Activated CD4-positive, alpha-beta T cell treated with anti-CD3 and anti-CD28 coated beads, Interleukin-2, Interleukin-6, amounts not matched to agents 100 ng/mL and 50 ng/mL, durations not matched to agents 16 hours and 8 hours (primary cell): ENCODE measurements at places on chromosomes 1 and 21.

- DNase-seq: peak; percentile 72
Observed at GRCh38 chr1:204989266-204990058, 53.5 kb upstream of the CNTN2 start.

GRCh38 chr1:50774759-50775351, 185.2 kb downstream of the FAF1 start:
- peak; percentile 43 for DNase-seq

GRCh38 chr1:160800142-160800541, 4.2 kb downstream of the LY9 start:
- no peak for DNase-seq

DNA sequence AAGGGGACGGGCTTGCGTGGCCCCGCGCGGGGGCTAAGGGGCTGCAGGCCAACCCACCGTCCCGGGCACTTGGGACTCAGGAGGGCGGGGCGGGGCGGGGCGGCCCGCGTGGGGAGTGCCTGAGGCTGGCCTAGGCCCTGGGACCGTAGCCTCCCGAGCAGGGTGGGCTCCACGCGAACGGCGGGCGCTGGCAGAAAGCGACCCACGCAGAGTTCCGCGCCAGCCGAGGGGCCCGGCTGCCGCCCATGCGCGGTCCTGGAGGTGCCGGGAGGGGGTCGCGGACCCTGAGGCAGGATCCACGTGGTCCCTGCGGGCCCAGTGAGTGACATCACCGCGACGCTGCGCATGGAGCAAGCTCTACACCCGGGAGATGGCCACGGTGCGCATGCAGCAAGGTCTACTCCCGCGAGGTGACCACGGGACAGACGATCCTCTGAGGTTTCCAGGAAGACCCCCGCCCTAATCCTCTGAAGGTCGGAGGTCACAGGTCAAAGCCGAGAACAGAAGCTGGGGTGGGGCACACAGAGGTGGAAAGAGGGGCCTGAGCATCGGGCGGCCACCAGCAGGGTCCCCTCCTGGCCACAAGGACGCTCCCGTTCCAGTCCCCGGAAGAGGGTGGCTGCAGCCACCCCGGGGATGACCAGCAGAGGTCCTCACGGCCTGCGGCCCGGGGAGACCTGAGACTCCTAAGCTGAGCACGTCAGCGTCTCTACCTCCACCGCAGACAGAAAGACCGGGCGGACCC, 13.5 kb upstream of the SLC19A1 start:
- DNase-seq: peak; percentile 73

DNA sequence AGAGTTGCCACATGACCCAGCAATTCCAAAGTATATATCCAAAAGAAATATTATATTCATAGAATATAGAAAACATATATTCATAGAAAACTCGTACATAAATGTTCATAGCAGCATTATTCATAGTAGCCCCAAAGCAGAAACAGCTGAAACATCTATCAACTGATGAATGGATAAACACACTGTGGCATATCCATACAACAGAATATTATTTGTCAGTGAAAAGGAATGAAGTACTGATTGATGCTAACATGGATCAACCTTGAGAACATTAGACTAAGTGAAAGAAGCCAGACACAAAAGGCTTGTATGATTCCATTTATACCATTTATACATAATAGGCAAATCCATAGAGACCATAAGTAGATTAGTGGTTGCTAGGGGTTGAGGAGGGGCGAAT, 21.7 kb upstream of the MACF1 start:
- DNase-seq: no peak

DNA sequence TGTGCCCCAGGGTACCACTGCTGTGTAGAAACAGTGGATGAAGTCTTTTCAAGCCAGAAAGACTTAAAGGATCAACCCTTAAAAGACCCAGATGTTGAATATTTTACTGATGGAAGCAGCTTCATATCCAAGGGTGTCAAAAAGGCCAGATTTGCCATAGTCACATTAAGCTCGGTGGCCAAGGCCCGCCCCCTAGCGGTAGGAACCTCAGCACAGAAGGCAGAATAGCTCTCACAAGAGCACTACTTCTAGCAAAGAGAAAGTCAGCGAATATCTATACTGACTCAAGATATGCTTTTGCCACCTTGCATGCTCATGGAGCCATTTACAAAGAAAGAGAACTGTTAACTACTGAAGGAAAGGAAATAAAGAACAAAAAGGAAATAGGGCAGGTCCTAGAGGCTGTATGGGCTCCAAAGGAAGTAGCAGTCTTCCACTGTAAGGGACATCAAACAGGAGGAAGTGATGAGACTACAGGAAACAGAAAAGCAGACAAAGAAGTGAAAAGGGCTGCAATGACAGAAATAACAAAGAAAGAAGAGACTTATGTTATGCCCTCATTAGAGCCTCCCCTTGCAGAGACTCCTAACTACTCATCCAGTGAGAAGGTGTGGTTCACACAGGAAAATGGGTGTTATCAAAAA, 90.5 kb downstream of the LIPI start:
- peak; percentile 70 for DNase-seq

- DNase-seq: no peak
Observed at GRCh38 chr1:111372336-111372965, 55.1 kb downstream of the OVGP1 start.

DNA sequence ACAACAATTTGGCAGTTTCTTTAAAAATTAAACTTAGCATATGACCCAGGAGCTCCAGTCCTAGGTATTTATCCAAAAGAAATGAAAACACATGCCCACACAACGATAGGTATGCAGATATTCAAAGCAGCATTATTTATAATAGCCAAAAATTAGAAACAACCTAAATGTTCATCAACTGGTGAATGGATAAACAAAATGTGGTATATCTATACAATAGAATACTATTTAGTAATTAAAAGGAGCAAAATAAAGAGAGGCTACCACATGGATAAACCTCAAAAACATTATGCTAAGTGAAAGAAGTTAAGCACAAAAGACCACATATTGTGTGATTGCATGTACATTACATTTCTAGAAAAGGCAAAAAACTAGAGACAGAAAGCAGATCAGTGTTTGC, 51.3 kb downstream of the ROR1 start:
- no peak for DNase-seq
